OCI-LY7 (cell line): ENCODE measurements at places on chromosomes 5 and 9. TPM values are rescaled to one million over a fixed set of nuclear protein-coding genes. Genes with fewer than 3 reads are reported as not detected.
A peak's percentile ranks its signal among the peaks of the same experiment; 100 is the strongest.

SLC6A18 gene
- total RNA-seq = not detected in 2 replicates

SHISAL2B gene
- total RNA-seq = not detected in 2 replicates

MCIDAS gene
- total RNA-seq = 0.21 TPM in 1 of 2 replicates, not detected in the other

HSD17B3 gene
- total RNA-seq = not detected in 2 replicates

DNA sequence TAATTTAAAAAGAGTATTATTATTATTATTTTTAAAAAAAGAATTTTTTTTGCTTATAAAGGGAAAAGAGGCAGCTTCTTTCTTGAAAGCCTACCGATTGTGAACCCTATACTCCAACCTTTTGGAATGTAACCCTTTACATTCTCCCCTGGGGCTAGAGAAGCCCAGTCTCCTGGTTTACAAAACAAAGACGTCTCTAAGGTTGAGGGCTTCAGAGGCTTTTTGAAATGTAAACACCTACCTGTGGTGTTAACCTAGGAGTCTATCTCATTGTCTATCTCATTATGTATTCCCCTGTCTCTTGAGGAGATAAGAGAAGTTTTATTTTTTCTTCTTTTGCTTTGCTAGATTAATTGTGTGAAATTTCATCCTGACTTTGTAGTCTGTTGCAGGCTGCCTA, 4.7 kb downstream of the TNFSF8 start:
- DNase-seq = peak; percentile 30

DNA sequence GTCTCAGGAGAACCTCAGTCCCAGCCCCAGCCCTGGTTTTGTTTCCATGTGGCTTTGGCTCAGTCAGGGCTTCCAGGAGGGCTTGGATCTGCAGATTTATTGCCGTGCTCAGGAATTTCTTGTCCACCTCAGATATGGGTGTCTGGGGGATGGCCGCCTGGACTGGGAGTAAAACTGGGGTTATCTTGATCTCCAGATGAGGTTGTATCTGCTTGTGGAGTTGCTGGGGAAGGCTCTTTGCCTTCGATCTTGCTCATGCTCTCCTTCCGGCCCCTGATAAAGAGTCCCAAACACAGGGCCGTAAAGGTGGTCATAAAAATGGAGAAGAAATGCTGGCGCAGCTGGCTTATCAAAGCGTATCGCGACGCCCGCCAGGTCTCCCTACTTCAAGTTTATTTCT, 17.8 kb upstream of the PITX1 start:
- DNase-seq = no peak

DNA sequence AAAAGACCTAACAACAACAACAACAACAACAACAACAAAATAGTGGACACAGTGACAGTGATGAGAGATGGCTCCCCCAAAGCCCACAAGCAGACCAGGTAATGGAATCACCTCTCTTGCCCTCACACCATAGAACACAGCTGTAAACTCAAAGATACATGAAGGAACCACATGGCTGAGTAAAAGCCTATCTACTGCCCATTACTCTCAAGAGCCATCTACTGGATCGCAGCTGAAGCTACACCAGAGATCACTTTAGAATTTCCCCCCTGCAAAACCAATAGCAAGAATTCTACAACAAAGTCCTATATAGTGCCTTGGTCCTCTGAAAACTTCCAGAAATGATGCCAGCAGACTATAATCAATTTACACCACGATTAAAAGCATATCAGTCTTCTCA, 1537.6 kb upstream of the CDH9 start:
- DNase-seq = peak; percentile 12

DNA sequence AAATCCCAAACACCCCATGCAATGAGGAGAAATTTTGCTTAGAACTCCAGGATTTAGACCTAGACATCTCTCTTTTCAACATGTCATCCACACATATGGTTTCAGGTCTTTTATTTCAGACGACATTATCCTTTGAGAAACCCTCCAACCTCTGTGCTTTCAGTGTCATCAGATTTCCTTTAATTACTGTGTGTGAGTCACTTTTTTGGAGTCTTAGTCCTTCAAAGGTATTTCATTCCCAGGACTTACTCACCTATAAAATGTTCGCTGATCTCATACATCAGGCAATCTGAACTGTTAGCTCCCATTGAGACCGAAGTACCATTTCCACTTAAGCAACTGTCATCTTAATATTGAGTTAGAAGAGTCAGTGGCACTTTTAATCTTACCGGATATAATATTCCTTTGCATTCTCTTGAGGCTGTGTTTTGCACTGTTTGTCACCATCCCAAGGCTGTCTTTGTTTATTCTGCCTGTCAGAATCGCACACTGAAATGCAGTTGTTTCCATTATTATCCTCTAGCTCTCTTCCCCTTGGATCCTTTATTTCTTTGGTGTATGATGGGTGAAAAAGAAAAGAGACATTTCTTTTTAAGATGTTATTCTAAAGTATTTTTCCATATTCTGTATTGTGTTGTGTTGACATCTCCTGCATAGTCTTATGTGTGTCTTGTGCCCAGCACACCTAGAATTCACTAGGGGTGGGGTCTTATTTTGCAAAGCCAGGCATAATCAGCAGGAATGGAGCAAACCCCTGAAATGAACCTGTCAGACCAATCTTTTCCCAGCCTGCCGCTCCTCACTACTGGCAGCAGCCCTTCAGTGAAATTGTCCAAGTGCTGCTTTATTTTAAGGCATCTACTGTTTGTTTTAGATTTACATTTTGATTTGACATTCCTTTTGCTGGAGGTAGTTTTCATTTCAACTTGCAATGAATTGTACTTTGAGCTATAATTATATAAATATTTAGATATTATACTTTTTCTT, 155.4 kb downstream of the PAM start:
- no peak for DNase-seq

- DNase-seq = no peak
Observed at GRCh38 chr5:179160584-179160983, 100.4 kb downstream of the ZNF354C start.

GRCh38 chr9:29976981-29977380, 2403.7 kb upstream of the C9orf72 start:
- DNase-seq = no peak

- DNase-seq = no peak
Observed at GRCh38 chr5:9363449-9363848, 182.4 kb downstream of the SEMA5A start.

DNA sequence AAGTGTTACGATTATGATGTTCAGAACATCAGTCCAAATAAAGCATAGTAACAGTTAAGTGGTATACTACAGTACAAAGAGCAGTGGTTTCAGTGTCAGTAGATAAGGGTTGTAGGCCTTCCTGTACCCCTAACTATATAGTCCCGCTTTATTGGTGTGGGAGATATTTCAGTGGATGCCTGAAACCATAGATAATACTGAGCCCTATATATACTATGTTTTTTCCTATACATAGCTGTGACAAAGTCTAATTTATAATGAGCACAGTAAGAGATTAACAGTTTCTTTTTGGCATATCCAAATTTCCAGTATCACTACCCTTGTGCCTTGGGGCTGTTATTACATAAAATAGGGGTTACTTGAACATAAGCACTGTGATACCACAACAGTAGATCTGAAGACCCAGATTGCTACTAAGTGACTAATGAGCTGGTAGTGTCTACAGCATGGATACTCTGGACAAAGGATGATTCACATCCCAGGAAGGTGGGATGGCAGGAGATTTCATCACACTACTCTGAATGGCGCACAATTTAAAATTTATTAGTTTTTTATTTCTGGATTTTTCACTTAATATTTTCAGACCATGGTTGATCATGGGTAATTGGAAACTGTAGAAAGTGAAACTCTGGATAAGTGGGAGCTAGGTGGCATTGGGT, 119.3 kb downstream of the RPS23 start:
- DNase-seq = no peak
